Esophagus squamous epithelium (tissue), 5 donors: ENCODE measurements at places on chromosomes 16 and 17.

- DNase-seq, result no peak
Measured at GRCh38 chr16:61320791-61321190, 715.4 kb downstream of the CDH8 start.

- no peak for DNase-seq
Measured at GRCh38 chr17:48610282-48611211, at the start of gene HOXB7. Gene HOXB7, minus strand, starts transcription at chr17:48611017. Its CDS starts 99 bp downstream, at chr17:48610918.

- DNase-seq, result no peak
Measured at GRCh38 chr16:1137604-1138003, 15.3 kb upstream of the CACNA1H start.

- no peak for DNase-seq
Measured at GRCh38 chr17:69654981-69655855, 240.7 kb downstream of the MAP2K6 start.

DNA sequence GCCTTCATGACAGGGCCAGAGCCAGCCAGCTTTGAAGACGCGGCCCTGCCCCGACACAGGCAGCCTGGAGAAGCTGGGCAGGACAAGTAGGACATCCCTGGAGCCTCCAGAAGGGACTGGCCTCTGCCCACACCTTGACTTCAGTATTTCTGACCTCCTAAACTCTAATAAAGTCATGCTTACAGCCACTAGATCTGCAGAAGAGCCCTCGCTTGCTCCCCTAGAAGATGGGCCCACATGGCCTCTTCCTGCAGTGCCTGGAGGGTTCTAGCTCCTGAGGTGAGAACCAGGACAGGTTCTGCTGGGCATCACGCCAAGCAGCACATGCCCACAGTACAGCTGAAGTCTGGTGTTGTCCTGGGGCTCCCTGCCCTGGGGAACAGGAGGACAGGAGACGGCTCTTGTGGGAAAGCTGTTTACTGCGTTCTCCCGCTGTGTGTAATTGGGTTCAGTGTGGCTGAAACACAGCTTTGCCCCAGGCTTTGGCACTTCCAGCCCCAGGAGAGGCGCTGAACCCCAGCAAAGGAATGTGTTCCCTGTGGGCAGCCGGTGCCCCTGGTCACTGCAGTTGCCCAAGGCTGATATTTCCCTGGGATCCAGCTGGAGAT, 2.6 kb downstream of the APRT start:
- no peak for DNase-seq
